ENCODE measurements at places on chromosomes 11 and 22. TPM values are rescaled to one million over a fixed set of nuclear protein-coding genes. Genes with fewer than 3 reads are reported as not detected.

Gene BACE1-AS
- polyA plus RNA-seq = 0.82 TPM

Gene APOBEC3G
- 30.6 TPM for polyA plus RNA-seq

Gene RIMBP3C
- 0.55 TPM for polyA plus RNA-seq

Gene TREH
- polyA plus RNA-seq = not detected

Gene ILK
- polyA plus RNA-seq = 68.5 TPM
